ENCODE measurements at places on chromosomes 1 and 21.

DNA sequence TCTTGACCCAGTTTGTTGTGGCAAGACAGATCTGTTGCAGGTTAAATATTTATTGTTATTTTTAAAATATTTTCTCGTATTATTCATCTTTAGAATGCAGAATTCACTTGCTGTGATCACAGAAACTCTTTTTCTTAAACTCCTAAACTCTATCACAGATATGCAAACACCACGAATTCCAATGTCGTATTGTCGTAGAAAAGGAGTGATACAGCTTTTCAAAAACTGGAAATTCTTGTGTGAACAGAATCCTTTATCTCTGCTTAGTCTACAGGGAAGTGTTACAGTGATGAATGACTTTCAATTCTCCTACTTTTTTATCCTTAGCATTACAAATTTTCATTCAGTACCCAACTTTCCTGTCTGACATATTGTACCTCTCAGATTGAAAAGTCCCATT, 1329.5 kb upstream of the B3GALT2 start:
- no peak for DNase-seq

- peak; percentile 41 for DNase-seq
Measured at GRCh38 chr1:67460676-67461500, 30.7 kb upstream of the SERBP1 start.

GRCh38 chr21:44956356-44957046, 16.7 kb downstream of the SLX9 start:
- DNase-seq: no peak

DNA sequence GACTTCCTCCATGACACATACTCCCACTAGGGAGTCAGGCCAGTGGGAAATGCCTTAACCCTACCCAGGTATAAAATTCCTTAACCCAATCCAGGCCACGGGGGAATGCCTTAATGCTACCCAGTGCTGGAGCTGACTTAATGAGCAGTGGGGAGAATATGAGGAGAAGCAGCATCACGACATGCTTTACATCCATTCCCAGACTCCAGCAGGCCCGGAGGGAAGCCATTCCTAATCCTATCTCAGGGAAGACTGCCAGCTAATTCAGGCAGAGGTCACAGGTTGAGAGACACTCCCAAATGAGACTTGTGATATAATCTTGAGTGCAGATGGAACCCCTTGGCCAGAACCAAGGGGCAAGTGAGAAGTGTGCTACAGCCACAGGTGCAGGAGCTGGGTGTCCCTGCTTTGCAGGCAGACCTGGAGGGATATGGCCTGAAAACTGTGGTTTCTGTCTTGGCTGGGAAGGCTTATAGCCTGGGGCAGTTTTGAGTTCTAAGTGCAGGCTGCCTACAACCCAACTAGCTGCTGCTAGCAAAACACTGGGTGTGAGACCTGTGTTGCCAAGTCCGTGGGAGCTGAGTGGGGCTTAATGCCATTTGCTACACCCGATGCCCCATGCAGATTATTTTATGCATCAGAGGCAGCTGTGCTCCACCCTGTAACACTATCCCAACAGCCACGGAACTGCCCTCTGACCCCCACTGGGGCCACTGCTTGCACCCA, 45.1 kb upstream of the GUCA2A start:
- DNase-seq: peak; percentile 34

DNA sequence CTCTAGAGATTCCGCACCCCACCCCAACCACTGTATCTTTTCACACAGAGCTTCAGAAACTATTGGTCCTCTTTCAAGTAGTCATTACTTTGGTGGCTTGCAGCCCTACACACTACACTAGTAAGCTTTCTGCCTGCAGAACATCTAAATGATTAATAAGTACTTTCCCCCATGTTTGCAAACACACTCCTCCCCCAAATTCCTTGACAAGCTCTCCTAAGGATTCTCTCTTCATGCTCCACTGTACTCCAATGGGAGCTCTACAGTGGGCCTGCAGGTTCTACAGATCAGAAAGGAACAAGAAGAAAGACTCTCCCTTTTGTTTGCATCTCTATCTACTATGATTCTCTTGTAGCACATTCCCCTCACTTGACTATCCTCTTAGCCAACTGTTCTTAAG, 16.3 kb upstream of the NUF2 start:
- DNase-seq: peak; percentile 75

- no peak for DNase-seq
Measured at GRCh38 chr1:20442920-20443625, 42.9 kb downstream of the CAMK2N1 start.

DNA sequence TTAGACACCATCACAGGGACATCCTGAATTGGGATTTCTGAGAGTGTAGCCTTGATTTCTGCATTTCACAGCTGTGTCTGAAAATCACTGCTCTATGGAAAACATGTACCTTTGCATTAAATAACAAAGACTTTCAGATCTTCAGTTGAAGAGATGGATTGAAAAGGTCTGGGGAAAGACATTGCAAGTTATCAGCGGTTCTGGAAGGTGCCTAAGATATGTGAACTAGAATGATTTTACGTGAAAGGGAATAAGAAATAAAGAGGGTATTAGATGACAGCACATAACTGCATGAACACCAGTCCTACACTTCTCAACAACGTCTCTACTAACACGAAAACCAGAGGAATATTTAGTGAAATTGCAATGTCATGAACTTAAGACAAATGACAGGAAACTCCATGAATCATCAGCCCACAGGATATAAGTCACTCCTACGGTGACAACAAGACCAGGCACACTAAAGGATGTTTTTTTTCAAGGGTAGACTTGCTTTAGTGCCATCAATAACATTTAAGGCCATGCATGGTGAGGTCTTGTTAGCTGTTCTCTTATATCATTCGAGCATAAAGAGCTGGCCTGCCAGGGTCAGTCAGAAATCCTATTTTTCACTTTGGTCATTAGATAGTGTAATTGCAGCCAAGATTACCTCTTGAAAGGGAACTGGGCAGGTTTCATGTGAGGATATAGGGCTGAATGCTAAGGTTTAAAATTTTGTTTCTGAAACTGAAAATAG, 283.1 kb downstream of the GRIK1 start:
- DNase-seq: peak; percentile 92

DNA sequence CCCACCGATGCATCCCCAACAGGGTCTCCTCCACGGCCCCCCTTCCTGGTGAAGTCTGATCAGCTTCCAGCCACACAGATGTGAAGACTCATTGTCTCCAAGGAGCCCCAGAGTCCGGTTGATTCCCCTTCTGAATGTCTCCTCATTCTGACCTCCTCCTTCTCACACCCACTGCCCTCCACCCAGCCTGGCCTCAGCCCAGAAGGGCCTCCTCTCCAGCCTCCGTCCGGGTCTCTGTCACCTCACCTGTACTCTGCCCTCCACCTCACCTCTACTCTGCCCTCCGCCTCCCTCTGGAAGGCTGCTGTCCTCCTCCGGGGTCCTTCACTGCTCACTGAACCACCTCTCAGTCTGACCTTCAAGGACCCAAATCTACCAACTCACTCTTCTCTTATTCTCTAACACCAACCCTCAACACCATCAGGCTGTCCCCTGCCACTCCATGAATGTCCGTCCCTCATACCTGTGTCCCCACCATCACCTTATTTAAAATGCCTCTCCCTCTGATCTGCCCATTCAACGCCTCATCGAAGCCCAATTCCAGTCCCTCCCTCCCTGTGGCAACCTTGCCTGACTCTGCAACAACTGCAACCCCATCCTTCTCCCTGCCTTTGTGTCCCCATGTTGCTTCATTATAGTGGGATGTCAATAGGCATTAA, 201.2 kb downstream of the TOMM20 start:
- DNase-seq: no peak

- DNase-seq: no peak
Measured at GRCh38 chr1:172607145-172607544, 51.8 kb upstream of the FASLG start.

DNA sequence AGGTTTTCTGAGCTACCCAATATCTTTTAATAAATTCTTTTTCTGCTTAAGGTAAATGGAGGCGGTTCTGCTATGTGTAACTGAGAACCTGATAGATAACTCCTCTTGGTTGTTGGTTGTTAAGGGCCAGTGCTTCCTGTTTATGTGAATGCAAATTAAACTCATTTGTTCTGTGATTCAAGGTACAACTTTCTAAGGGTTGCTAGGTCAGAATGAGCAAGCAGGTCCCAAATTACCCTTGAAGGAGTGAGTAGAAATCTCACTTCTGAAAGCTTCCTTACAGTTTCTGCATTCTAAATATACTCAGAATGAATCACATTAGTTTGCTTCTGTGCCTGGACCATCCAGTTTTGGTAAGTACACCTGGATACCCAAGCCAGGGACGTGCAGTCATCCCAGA, 15.5 kb upstream of the FAM78B start:
- DNase-seq: peak; percentile 8

DNA sequence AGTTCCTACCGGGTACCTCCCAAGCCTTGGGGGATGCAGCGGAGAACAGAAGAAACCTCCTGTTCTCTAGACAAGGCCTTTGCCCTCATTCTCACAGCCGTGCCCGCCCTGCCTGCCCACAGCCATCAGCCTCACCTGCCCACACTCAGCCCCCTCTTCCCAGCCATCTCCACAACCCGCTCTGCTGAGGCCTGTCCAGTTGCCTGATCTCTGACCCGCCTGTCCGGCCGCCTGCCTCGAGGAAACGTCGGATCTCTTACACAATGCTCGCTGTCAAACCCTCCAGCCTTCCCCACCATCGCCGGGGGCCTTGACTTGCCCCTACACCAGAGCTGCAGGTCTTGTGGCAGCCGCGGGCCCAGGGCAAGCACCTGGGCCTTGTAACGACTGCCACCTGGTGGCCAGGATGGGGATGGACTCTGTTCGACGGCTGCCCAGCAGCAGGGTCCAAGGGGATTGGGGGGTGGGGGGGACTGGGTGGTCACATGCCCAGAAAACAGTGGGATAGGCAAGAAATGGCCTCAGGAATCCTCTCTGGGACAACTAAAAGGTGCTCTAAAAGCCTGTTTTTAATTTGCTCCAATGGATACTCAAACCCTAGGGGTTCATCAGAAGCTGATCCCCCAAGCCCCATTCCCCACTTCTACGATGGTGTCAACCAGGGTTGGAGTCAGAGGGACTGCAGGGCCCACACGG, 31.0 kb downstream of the SLC45A1 start:
- peak; percentile 66 for DNase-seq

- DNase-seq: no peak
Measured at GRCh38 chr1:9676815-9677393, 25.4 kb downstream of the PIK3CD start.

DNA sequence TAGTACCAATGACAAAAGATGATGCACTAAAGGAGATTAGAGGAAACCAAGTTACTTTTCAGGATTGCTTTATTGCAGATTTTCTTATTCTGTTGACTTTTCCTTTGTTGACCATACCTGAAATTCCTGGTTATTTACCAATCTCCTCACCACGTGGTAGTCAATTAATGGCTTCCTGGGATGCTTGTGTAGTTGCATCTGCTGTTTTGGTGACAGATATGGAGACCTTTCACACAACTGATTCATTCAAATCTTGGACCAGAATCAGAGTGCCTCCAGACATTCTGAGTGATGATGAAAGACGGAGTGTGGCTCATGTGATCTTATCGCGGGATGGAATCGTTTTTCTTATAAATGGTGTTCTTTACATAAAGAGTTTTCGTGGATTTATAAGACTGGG, 91.3 kb downstream of the CATSPERE start:
- DNase-seq: no peak

- no peak for DNase-seq
Measured at GRCh38 chr1:230282157-230282556, 144.0 kb downstream of the PGBD5 start.

DNA sequence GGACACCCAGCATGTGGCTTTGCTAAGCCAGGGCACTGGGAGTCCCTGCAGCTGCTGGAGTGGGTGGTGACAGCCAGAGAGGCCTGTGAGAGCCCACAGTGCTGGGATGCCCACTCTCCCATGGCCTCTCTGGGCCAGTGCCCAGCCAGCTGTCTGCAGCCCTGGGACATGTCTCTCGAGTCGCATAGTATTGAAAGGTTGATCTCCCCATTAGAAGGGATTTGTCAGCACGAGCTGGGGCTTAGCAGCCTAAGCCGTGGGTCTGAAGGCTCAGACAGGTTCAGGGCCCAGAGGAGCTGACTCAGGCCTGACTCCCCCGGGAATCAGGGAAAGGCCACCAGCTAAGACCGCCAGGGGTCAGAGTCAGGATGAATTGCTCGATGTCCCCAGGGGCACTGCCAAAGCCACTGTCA, 53.5 kb downstream of the FOXD2 start:
- no peak for DNase-seq

GRCh38 chr21:44872649-44873355, 688 bp downstream of the PTTG1IP start:
- DNase-seq: peak; percentile 47

GRCh38 chr1:229059671-229060539, 211.0 kb upstream of the RAB4A start:
- no peak for DNase-seq

DNA sequence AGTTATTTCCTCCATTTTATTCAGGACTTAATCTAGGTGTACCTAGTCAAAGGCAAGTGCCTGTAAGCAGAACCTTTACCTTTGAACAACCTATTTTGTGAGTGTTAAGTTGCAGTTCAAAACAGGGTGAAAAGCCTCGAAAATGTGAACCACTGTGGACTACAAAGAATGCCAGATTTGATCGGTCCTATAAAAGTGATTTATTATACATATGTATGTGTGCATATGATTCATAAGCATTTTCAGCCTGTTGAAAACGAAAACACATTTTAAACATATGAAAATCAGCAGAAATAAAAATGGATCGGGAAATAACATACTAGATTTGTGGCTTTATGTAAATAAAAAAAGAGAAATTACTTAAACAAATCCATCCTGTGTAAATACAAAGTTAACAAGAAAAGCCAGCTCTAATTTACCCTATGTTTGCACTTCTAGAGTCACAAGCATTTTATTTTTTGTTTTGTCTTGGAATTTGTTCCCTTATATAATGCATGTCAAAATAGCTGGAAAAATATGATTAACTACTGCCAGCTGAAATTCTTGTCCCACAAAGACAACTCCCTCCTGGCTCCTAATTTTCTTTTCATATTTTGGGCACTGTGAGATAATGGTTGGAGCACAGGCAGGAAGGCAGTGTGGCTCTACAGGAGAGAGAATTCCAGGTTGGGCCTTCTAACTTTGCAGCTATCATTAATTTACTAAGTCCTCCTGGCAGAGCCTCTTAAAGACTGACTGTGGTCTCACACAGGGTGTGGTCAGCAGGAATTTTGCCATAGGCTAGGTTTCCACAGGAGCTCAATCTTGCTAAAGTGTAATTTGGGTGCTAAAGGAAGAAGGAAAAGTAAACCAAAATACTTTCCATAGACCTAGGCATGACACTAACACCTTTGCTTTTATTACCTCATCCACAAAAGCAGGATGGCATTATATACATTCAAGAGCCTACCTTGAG, 70.2 kb upstream of the CDC42BPA start:
- peak; percentile 13 for DNase-seq

DNA sequence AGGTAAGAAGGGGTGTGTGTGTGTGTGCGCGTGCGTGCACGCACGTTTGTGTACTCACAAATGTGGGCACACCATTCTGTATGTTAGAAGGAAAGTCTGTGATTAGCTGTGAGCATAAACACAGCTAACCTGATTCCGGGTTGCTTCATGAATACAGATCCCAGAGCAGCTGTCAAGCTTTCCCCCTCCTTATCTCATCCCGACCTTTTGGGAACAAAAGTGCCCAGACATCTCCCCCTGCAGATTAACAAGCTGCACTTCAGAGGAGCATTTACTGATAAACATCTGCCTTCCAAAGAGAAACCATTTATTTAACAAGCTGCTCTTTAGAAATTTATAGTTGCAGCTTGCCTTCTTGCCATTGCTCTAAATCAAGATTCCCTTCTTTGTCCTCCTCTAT, 97.0 kb downstream of the MT1HL1 start:
- no peak for DNase-seq

GRCh38 chr1:65020774-65021173, 54.4 kb upstream of the JAK1 start:
- DNase-seq: peak; percentile 13

Data from kidney tubule cell (primary cell).